ENCODE measurements at places on chromosomes 13 and 19.
A peak's percentile ranks its signal among the peaks of the same experiment; 100 is the strongest.

- no peaks in the 10 kb centered on the region for H3K27me3 ChIP-seq
- no peaks in the 10 kb centered on the region for H3K36me3 ChIP-seq
- peaks cover 4% of the 10 kb centered on the region for H3K4me1 ChIP-seq
- DNase-seq, result no peak
- no peak overlapping the region for H3K27ac ChIP-seq
These were observed 38.1 kb upstream of the KCTD15 start for GRCh38 chr19:33758541-33759013.

DNA sequence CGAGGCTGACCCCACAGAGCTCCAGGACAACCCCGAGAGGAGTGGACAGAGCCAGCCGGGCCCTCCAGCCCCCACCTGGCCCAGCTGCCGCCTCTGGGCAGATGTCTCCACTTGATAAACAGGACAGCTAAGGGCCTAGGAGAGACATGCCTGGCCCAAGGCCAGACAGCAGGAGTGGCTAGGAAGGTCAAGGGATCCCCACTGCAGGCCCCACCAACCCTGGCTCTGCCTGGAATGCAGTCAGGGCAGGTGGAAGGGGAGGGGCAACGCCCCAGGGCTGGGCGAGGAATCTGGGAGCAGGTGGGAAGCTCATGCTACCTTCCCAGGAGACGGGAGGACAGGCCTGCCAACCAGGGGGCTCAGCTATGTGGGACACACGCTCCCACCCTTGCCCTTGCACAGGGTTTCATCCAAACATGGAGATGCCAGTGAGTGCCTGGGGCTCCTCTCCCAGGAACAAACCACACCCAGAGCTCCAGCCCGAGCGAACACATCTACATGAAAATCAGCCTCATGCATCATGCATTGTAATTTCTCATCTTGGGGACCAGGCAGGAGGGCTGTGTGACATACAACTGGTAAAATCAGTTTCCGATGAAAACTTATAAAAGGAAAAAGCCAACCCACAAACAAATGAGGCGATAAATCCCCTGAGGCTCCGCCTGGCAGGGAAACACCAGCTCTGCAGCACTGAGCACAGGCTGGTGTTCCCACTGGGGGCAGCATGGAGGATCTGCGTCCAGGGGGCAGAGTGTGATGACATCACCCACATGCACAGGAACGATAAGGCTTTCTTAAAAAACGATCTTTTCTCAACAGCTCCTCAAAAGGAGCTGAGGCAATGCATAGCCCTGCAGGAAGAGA lies 25.0 kb downstream of the SH3GL1 start:
- H3K36me3 ChIP-seq, result no peaks in the 10 kb centered on the region
- peaks cover 29% of the 10 kb centered on the region for H3K4me1 ChIP-seq
- peak; percentile 85 for DNase-seq
- peak overlapping the region; percentile 35 for H3K4me3 ChIP-seq
- H3K27ac ChIP-seq, result peak overlapping the region; percentile 85

- no peaks in the 10 kb centered on the region for H3K36me3 ChIP-seq
- H3K4me3 ChIP-seq, result no peak overlapping the region
- H3K27me3 ChIP-seq, result no peaks in the 10 kb centered on the region
- H3K27ac ChIP-seq, result no peak overlapping the region
- no peak for DNase-seq
These were observed 516 bp upstream of the FAM32A start for GRCh38 chr19:16184665-16185122.

GRCh38 chr19:40584007-40584406 lies 7.3 kb downstream of the SHKBP1 start:
- DNase-seq, result peak; percentile 51
- peaks cover 11% of the 10 kb centered on the region for H3K36me3 ChIP-seq
- H3K27me3 ChIP-seq, result no peaks in the 10 kb centered on the region
- H3K27ac ChIP-seq, result no peak overlapping the region
- H3K4me3 ChIP-seq, result no peak overlapping the region

- DNase-seq, result peak; percentile 68
- no peaks in the 10 kb centered on the region for H3K27me3 ChIP-seq
- H3K36me3 ChIP-seq, result no peaks in the 10 kb centered on the region
- peaks cover 55% of the 10 kb centered on the region for H3K4me1 ChIP-seq
- H3K4me3 ChIP-seq, result no peak overlapping the region
- H3K27ac ChIP-seq, result peak overlapping the region; percentile 62
These were observed 474.7 kb downstream of the DIAPH3 start for GRCh38 chr13:59689057-59689456.

- H3K36me3 ChIP-seq, result no peaks in the 10 kb centered on the region
- no peak overlapping the region for H3K27ac ChIP-seq
- H3K4me1 ChIP-seq, result no peaks in the 10 kb centered on the region
- H3K4me3 ChIP-seq, result no peak overlapping the region
- no peak for DNase-seq
These were observed 13.9 kb downstream of the MPND start for GRCh38 chr19:4357095-4357797.

- no peaks in the 10 kb centered on the region for H3K36me3 ChIP-seq
- H3K27me3 ChIP-seq, result no peaks in the 10 kb centered on the region
- no peak overlapping the region for H3K4me3 ChIP-seq
- 0 out of 2 replicates have a peak overlapping the region, but pooled peaks have one; percentile 18 for H3K27ac ChIP-seq
These were observed 175.0 kb downstream of the STK24 start for GRCh38 chr13:98401934-98402333.
